ENCODE measurements at places on chromosomes 6 and 20.
A peak's percentile ranks its signal among the peaks of the same experiment; 100 is the strongest.

- no peak for DNase-seq
Measured at GRCh38 chr20:2690718-2691117, 1.9 kb upstream of the EBF4 start.

DNA sequence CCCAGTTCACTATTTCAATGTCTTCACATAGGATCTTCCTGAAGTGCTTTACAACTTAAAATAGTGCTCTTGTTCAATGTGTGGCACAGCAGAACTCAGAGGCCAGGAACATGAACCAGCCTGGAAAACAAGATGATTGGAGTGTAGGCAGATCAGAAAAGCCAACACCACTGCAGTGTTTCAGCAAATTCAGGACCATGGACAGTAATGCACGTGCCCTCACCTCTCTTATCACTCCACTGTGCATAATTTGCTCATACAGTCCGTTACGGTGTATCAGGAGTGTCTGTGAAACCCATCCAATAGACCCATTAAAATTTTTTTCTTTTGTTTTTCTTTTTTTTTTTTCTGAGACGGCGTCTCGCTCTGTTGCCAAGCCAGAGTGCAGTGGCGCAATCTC lies 27.6 kb upstream of the HACE1 start:
- DNase-seq = no peak

- DNase-seq = no peak
Measured at GRCh38 chr6:169921853-169922824, 170.7 kb downstream of the ERMARD start.

DNA sequence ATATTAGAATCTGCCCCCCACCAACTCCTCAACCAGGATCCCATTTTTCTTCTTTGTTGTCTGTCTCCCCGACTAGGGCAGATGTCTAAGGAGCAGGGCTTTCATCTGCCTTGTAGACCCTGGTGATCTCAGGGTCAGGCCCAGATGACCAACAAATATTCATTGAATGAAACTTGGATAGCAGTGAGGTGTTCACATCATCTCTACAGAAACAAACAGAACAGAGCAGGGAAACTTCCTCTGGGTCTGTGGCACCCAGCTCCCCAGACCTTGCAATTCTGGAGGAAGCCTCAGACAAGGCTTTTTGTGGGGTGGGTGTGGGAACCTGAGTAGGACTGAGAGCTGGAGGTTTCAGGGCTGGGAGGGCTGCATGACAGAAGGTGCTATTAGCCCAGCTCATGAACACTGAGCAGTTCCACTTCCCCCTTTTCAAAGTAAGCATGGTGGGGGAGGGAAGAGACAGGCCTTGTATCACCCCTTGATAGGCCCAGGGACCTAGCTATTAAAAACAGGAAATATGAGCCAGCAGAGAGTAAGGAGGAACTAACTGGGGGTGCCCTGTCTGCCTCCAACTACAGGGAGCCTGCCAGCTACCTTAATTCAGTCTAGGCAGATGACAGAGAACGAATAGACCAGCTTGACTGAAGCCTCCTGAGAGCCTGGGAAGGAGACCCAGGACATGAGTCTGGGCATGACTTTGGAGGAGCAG lies 37.3 kb upstream of the TOP1 start:
- no peak for DNase-seq

- DNase-seq = peak; percentile 66
Measured at GRCh38 chr6:113672491-113673149, 184.5 kb upstream of the MARCKS start.

DNA sequence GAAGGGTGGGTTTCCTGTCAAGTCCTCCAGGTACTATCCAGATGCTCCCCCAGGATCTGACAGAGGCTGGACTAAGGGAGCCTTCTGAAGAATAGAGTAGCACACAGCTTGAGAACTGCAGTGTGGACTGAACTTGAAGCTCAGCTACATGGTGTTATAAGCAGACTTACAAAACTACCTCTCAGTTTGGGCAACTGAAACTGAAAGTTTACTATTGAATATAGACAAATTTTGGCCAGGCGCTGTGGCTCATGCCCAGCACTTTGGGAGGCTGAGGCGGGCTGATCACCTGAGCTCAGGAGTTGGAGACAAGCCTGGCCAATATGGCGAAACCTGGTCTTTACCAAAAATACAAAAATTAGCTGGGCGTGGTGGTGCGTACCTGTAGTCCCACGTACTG lies 348.5 kb downstream of the PLCB1 start:
- DNase-seq = no peak

DNA sequence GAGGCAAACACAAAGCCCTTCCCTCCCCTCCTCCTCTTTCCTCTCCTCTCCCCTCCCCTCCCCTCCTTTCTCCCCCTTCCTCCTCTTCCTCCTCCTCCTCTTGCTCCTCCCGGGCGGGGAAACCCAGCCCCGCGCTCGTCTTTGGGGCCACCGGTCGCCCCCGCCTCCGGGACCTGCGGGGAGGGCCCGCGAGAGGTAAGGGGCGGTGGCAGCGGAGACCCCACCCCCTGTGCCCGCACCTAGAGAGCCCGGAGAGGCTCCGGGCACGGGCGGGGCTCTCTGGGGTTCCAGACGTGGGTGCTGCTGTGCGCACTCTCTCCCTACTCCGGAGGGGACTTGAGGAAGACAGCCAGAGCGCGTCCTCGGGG lies at the start of gene RIN2:
TSS of gene RIN2 (plus strand) at position 126 of the 368 bp plus-strand sequence. CDS start 131,344 bp downstream, outside the sequence.
- no peak for DNase-seq

DNA sequence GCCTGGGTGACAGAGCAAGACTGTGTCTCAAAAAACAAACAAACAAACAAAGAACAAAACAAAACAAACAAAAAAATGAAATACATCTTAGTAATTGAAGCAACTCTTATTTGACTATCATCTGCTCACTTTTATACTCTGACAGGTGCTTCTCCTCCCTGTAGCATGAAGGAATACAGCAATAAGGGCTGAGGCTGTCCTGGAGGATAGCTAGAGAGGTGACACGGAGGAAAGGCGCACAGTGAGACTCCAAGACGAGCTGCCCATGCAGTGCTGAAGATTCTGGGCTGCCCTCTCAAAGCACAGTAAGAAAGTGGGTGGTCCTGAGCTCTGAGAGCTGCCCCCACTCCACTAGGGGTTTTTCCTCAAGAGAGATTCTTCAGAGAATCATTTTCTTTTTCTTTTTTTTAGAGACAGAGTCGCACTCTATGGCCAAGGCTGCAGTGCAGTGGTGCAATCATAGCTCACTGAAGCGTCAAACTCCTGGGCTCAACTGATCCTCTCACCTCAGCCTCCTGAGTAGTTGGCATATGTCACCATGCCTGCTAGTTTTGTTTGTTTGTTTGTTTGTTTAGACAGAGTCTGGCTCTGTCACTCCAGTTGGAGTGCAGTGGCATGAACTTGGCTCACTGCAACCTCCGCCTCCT lies 50.0 kb downstream of the OSTM1 start:
- DNase-seq = no peak

GRCh38 chr6:33689148-33689494 lies 22.4 kb downstream of the UQCC2 start:
- DNase-seq = no peak

DNA sequence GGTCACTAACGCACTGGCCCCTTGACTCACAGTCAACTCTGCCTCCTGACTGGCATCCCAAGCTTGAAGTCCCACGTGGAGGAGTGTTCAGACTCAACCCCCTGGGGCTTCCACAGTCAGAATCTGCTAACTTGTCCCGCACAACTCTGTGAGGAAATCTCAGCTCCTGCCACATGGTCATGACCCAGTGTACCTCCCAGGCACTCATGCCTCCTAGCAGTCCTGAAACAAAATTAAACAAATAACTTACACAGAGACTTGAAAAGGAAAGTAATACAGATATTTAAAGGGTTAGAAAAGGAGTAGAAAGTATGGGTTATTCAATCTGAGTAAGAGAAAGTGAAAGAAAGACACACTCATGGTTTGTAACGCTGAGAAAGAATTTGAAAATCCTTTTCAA lies 134.9 kb downstream of the GMDS start:
- no peak for DNase-seq

- no peak for DNase-seq
Measured at GRCh38 chr6:89597988-89598387, 40.6 kb downstream of the LYRM2 start.

All from left ventricle myocardium inferior (tissue), 1 donor.